Spinal cord (tissue), 10 donors: ENCODE measurements at places on chromosomes 2 and 18. TPM values are rescaled to one million over a fixed set of nuclear protein-coding genes. Genes with fewer than 3 reads are reported as not detected.

Gene CENPA
- 5.2 TPM for polyA plus RNA-seq

Gene ELOA2
- polyA plus RNA-seq, result 0.06 TPM

Gene SCN9A
- 17.9 TPM for polyA plus RNA-seq

Gene IL36G
- 0.29 TPM for polyA plus RNA-seq

Gene PSME4
- 39.1 TPM for polyA plus RNA-seq

Gene UGT1A10
- polyA plus RNA-seq, result not detected

Gene C2orf66
- polyA plus RNA-seq, result 1.4 TPM

Gene UGT1A8
- polyA plus RNA-seq, result not detected

Gene COL4A3
- polyA plus RNA-seq, result 2.0 TPM
